NCI-H748 treated with DMSO at 0.1 percent for 48 hours (cell line): ENCODE measurements at places on chromosomes 4 and X.

DNA sequence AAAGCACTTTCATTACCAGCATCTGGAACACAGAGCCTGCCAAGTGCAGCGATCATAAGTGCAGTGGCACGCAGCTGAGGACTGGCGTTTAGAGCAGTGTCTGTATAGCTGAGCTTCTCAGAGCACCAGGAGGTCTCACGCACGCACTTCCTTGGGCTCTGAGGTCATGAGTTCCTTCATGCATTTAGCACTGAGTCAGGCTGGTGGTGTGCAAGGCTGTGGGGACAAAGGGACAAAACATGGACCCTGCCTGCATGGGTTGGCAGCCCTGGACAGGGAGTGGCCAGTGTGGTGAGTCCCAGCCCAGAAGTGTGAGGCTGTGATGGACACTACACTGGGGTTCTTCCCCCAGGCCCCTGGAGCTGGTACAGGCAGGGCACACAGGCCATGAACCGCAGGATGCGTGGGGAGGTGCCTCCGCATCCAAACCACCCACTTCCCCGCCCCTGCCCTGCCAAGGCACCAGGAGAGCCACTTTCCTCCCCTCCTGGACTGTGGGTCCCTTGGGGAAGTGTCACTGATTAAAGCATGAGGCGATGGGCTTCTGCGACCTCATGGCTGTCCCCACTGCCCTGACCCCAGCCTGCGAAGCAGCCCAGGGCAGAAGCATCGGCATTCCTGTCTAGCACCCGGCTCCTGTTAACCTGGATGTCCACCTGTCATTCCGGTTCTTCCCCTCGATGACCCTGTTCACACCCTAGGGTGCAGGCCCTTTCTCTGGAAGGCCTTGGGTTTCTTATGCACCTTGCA is 37.2 kb upstream of the GPR78 start:
- no peak for DNase-seq

DNA sequence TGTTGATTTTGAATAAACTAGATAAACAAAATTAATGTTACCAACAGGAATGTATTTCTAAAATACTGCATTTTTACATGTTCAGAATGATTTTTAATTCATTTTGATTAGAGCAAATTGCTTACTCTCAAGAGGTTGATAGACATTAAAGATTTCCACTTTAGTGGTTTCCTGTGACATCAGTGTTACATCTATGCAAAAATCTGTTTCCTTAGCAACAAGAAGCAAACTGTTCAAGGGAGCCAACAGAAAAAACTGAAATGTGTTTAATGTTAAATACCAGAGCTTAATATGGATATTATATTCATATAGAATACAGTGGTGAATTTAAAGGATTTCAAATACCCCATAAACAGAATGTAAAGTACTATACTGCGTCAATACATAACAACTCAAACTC is 277.8 kb downstream of the GABRG1 start:
- DNase-seq: no peak

DNA sequence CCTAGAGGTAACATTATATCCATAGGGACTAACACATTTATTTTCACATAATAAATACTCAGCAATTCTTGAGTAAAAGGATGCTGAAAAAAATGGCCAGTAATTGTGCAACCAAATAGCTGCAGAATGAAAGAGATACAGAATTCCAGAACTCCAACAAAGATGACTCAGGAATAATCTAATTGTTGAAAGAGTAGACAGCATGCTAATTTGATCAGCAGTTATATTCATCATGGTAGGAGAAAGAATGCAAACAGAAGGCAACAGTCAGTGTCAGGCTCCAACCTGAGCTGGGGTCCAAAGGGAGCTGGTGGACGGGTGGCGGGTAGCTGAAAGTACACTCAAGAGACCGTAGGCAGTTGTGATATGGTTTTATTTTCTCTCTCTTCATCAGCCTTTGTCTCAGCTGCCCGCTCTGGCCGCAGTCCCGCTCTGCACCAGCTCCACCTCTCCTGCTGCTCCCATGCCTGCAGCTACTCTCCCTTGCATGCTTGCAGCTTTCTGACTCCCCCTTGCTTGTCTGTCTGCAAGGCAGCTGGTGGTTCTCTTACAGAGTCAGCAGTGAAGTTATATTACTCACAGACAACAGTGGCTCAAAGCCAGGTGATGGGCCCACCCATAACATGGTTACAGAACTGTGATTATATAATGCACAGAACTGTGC is 1150.1 kb downstream of the STIM2 start:
- no peak for DNase-seq

DNA sequence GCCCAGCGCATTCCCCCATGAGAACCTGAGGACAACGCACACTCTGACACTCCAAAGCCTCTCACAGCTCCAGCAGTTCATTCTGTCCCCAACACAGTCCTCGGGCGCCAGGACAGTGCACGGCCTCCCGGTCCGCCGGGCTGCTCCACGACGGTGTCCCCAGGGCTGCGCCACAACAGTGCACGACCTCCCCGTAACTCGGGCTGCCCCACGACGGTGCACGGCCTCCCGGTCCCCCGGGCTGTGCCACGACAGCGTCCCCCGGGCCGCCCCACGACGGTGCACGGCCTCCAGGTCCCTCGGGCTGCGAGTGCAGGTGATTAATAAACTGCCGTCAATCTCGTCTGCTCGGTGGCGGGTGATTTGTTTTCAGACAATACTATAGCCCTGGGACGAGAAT is 585.1 kb upstream of the FRG1 start:
- DNase-seq: no peak

DNA sequence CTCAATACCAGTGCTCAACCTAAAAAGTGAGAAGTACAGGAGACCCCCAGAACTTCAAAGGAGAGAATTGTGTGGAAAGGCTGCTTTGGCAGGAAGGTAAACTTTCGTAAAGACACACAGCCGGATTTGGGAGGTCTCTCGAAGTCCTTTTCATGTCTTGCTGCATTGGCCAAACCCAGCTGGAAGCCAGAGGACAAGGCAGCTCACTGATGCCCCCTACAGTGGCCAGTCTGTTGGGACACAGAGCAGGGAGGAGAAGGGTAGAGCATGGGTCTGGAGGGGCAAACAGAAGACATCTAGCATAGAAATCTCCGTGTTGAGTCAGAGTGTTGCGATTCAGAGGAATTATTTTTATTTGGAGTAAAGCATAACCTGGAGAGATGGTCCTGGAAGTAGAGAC is 198.9 kb downstream of the ANK2 start:
- DNase-seq: no peak

- no peak for DNase-seq
These were observed 200.0 kb upstream of the MAOA start for GRCh38 chrX:43456063-43456462.

- DNase-seq: peak; percentile 5
These were observed 287.9 kb downstream of the CXXC4 start for GRCh38 chr4:104206784-104207183.

- DNase-seq: no peak
These were observed 19.0 kb upstream of the DDX60 start for GRCh38 chr4:168337550-168337940.

DNA sequence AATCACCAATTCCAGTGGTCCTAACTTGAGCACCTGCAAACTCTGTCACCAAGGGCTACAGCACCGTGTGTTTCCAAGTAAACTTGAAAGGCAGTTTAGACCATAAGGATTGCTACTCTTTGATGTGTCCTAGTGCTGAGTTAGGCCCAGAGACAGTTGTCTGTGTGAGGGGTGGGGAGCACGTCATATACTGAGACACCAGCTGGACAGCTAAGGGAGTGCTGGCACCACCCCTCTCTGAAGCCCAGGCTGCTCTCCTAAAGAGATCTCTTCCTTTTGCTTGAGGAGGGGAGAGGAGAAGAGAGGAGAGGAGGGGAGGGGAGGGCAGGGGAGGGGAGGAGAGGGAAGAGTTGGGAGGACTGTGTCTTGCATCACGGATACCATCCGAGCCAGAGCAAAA is 218.7 kb upstream of the TACR3 start:
- DNase-seq: no peak

DNA sequence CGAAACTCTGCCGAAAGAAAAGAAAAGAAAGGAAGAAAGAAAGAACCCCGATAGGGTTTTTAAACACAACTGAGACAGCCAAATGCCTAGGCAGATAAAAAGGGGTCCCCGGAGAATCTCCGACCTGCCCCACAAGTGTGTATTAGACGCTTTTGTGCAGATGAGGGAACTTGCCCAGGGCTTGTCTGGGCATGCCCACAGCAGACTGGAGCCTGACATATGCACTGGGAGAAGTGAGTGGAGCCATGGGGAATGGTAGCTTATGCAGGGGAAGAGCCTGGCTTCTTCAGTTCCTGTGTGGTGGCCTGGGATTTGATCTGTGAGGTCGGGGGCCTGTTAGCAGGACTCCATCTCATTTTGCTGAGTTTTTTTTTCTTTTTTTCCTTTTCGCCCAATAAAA is 199.0 kb downstream of the GPC3 start:
- DNase-seq: no peak

GRCh38 chr4:100842856-100843255 is 325.0 kb upstream of the EMCN start:
- DNase-seq: no peak

- DNase-seq: no peak
These were observed 10.3 kb upstream of the MXD4 start for GRCh38 chr4:2272026-2272827.

- no peak for DNase-seq
These were observed 276.1 kb downstream of the DHRSX start for GRCh38 chrX:2224597-2225235.

DNA sequence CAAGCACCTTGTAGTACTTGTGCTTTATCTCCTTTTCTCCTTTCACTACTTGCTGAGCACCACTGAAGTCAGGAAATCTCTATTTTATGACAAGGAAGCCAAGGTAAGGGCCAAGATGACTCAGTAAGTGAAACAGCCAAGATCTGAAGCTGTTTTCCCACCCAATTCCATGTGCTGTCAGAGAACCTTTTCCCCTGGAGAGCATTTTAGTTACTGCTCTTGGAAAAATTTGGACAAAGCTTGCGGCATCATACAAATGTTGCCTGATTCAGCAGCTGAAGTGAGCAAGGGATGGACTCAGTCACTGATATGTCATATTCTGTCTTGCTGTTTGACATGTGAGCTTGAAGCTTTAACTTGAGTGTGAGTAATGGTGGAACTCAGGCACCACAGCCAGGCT is 391.4 kb downstream of the RAB28 start:
- DNase-seq: no peak

DNA sequence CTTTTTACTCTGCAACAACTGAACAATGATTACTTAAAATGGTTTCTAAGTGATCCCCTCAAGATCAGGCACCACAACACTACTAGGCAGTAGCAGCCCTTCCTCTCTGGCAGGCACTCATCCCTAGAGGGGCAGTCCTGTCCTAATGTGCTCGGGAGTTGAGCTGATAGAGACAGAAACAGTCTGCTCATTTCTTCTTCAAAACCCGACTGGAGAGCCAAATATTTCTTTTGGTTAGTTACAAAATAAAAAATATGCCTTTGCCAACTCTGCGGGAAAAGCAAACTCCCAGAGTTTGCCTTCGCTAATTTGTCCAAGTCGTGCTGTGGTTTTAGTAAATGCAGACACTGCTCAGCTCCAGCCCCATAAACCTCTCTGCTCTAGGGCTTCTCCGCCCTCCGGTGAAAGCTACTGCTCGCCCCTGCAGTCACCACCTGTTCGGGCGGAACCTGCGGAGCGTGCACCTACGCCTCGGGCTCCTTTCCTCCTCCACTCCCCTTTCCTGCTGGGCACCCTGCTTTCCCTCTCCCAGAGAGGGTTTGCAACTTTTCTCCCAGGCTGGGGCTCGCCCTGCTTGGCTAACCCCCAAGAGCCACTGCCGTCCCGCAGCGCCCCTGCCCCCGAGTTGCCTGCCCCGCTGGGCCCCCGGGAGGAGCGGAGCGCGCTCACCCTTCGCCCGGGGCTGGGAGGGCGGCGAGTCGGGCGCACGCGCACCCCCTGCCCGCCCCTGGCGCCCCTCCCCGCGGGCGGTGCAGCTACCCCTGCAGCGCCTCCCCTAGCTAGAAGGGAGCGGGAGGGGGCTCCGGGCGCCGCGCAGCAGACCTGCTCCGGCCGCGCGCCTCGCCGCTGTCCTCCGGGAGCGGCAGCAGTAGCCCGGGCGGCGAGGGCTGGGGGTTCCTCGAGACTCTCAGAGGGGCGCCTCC is at the start of gene NPNT:
TSS of gene NPNT (plus strand) at position 812 of the 923 bp plus-strand sequence. CDS start 182 bp downstream, outside the sequence.
- peak; percentile 47 for DNase-seq

GRCh38 chrX:9937761-9938160 is 29.4 kb upstream of the CLDN34 start:
- DNase-seq: no peak

GRCh38 chrX:73267206-73267605 is 52.6 kb upstream of the NAP1L2 start:
- no peak for DNase-seq

GRCh38 chrX:123749643-123750042 is 16.8 kb upstream of the THOC2 start:
- no peak for DNase-seq

DNA sequence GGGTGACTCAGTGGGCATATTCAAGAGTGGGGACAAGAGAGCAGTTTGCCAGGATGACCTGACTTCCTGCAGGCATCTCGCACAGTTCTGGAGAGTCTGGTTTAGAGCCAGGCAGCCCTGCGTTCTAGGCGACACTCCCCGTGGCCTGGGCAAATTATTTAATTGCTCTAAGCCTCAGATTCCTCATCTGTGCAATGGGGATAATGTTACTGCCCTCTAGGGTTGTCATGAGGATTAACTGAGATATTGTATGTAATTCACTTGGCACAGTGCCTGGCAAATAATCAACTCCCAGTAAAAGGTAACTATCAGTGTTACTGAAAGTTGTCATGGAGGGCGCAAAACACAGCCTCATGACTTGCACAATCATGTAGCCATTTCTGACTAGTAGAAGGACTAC is 48.8 kb upstream of the PITX2 start:
- DNase-seq: no peak

GRCh38 chr4:186932631-186933187 is 209.1 kb upstream of the FAT1 start:
- DNase-seq: no peak

- DNase-seq: no peak
These were observed 14.6 kb upstream of the SLC25A4 start for GRCh38 chr4:185128272-185129119.

GRCh38 chrX:24243692-24244091 is 70.2 kb downstream of the SUPT20HL2 start:
- DNase-seq: no peak

- no peak for DNase-seq
These were observed 34.2 kb downstream of the FAM193A start for GRCh38 chr4:2570551-2571222.

DNA sequence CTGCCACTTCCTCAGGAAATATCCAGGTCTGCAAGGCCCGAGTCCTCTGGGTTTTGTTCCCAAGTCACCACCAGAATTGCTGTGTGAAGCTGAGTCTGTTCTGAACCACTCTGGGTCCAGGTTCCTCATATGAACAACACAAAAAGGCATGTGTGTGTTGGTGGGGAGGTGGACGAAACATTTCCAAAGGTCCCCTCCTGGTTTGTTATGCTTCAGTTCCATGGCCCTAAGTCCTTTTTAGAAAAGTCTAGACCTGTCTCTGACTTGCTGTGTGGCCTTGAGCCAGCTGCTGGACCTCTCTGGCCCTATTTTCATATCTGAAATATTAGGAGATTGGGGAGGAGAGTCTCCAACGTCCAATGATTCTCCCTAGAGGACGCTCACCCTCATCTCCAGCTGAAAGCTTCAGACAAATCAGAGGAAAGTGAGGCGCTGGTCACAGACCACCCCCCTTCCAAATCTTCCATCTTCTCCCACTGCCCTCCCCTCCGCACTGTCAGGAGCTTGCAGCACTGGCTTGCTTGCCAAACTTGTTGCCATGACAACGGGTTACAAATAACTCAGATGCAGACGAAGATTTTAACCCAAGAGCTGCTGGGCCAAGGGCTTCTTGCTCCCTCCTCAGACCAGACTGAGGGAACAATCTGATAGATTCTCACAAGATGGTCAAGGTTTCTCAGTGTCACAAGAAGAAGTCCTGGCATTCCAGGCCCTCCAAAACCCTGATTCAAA is 64.5 kb downstream of the SMC1A start:
- DNase-seq: no peak

- DNase-seq: no peak
These were observed 923.2 kb downstream of the NLGN4X start for GRCh38 chrX:5305452-5305851.
